ENCODE measurements at places on chromosomes 7 and 10. TPM values are rescaled to one million over a fixed set of nuclear protein-coding genes. Genes with fewer than 3 reads are reported as not detected.

Gene FEZF1
- not detected for total RNA-seq

Gene PSD
- 4.9 TPM for total RNA-seq

Gene RBM20
- 0.15 TPM for total RNA-seq

Gene MASTL
- total RNA-seq, result 28.1 TPM

Gene ZNF3
- 27.4 TPM for total RNA-seq

Data from activated CD8-positive, alpha-beta memory T cell treated with anti-CD3 and anti-CD28 coated beads for 36 hours (primary cell).